ENCODE measurements at places on chromosomes 7 and 10.

DNA sequence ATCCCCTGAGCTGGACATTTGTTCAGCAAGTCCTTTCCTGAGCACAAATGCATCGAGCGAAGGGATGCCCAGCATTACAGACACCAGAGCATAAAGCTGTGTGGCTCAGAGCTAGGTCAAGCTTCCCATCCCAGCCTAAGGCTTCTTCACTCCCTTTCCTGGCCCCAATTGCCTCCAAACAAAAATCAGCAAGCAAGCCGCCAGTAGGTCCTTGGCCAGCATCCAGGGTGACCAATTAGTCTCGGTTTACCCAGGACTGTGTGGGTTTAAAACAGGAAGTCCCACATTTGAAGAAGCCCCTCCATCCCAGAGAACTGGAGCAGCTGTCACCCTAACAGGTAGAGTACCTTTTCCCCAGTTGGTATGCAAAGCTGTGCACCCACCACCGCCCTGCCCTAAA lies 51.2 kb downstream of the PRKAG2 start:
- no peak for DNase-seq

- DNase-seq: no peak
These were observed 238.5 kb upstream of the GALNT17 start for GRCh38 chr7:70893422-70893821.

DNA sequence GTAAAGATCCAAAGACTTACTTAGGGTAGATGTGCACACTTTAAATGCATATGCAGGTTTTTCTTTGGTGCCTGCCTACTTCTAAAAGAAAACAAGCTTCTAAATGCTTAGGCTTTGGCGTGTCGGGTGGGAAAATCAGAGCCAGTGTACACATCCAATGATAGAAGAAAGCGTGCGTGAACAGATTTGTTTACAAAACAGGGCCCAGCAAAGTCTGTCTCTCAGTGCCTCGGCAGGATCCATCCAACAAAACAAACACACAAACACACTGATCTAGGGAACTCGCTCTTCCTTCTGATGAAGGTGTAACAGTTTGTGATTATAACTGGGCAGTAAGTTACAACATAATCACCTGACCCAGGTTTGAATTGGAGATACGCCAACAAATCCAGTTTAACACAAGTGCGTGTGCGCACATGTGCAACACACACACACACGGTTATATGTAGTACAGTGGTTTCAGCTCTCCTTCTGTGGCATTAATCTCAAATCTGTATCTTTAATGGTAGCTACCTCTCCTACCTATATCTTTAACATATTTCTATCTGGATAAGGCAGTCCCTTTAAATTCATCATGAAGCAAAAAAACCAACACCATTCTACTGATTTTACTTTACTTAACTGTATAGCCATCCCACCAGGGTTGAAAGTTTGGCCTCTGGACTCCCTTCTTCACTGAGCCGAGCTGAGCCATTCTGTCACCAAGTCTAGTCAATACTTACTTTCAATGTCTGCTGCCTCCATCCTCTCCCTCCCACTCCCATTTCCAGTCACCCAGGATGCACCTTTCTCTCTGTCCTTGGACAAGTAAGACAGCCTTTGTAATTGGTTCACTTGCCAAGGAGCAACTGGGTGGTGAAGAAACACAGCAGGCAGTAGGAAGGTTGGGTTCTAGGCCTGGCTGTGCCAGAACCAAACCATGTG lies 184.4 kb upstream of the KLF14 start:
- no peak for DNase-seq

GRCh38 chr10:112269266-112269665 lies 13.9 kb upstream of the TECTB start:
- no peak for DNase-seq

DNA sequence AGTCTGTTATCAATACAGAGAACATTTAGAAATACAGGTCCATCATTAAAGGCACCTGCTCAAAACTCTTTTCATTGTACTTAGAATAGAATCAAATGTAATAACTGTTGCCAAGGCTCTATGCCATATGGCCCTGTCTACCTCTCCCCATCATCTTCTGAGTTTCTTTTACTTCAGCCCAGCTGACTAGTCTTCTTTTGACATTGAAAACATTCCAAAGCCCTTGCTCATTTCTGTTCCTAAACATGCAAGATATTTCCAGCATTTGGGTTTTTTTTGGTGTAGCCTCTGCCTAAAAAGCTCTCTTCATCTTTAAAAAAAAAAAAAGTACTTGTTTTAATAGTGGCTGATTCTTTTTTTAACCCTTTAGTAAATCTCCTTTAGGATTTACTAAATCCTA lies 165.5 kb upstream of the SMIM30 start:
- no peak for DNase-seq

DNA sequence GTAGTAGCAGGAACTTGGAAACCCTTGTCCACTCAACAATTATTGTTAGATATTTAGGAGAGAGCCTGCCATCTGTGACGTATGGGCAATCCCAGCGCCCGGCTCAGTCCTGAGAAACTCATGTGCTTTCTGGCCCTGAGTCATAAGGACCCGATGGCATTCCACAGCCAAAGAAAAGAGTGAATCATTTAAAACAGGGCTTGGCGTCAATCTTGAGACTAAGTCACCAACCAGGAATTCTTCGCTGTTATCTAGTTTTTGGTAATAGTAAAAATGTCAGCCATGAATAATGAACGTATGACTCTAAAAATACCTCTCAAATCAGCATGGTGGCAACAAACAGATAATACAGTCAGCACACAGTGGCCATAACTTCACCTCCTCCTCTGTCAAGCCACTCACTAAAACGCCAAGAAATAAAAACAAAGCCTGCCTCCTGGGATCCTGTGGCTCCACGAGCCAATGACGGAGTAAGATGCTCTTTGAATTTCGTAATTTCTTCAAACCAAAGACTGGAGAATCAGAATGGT lies 140.8 kb downstream of the ADAM12 start:
- DNase-seq: peak; percentile 88
